ENCODE measurements at places on chromosomes 2 and 18.

DNA sequence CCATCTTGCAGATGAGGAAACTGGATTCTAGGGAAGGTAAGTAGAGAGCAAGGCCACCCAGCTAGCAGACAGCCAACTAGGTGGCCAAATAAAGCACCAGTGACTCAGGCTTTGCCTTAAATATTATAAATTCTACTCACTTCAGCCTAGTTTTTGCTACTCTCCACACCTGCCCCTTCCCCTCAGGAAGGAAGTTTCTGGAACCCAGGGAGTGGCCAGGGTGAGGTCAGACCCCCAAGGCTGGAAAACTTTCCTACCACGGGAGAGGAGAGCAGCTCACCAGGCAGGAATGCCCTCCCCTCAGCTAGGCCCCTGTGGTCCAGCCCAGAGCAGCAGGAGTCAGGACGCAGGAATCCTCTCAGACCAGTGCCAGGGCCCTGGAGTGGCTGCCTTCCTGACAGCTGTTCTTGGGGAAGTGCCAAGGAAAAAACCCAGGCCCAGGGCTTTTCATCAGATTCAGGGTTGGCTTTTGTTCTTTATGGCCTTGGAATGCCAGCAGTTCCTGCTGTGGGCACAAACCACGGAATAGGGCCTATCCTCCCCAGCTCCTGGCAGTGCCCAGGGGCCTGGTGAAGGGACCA is 5.1 kb upstream of the PAX8 start:
- DNase-seq = no peak

- DNase-seq = no peak
Measured at GRCh38 chr18:49697757-49698524, 115.4 kb downstream of the ACAA2 start.

DNA sequence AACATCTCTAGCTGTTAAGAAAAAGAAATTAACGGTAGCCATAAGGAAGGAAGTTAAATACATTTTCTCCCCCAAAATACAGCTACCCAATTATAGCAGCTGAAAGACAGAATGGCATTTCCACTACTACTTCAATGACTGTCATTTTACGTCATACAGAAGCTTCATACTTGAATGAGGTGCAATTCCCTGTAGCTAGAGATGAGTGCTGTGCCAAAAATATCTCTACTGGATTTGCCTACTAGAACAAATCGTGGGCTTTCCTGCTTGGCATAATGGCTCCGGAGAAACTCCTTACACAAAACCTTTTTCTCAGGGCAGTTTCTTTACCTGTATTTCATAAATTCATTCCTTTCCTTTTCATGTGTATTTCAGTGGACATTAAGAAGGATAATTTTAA is 36.3 kb upstream of the NRXN1 start:
- DNase-seq = no peak

DNA sequence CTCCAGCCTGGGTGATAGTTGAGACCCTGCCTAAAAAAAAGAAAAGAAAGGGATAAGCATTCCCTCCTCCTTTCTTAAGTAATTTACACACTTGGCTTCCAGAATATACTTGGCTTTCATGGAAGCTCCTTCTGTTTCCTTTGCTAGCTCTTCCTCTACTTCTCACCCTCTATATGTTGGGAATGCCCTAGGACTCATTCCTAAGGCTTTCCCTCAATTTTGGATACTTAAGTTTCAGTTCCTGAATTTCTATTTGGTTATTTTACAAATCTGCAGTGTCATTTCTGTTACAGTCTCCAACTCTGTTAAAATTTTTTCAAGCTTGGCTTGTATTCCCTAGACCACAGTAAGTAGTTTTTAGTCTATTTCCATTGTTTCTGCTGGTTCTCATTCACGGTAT is 23.6 kb downstream of the SP3 start:
- no peak for DNase-seq

DNA sequence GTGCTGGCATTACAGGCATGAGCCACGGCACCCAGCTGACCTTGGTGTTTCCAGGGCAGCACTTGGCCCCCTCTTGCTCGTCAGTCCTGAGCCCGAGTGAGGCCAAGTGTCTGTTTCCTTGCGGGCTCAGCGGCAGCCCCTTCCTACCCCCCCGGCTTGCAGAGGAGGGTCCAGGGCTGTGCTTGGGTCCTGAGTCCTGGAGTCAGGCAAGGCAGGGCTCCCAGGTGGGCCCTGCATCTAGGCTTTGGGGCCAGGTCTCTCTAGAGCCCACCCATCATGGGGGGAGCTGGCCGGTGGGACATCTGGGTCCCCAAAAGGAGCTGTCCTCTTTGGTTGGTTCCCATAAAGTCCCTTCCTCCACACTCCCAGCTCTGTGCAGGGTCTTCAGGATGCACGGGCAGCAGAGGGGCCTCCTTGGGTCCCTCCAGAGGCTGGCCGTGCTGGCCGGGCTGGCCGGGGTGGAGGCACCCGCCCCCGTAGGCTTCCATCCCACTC is 63.7 kb upstream of the HPCAL1 start:
- no peak for DNase-seq

DNA sequence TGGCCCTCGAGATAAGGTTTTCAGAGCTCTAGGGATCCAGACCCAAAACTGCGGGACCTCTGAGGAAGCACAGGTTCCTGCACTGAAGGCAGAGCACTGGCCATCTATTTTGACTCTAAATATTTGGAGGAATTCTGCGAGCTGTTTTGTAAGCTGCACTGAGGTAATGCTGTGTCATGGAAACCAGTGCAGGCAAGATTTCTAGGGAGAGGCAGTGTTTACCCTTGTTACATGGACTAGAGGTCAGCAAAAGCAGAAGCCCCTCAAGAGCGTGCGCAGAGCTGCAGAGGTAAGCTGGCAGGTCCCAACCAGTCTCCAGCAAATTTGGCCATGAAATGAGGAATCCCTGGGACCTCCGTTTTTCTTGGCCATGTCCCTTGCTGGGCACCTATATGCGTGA is 137.3 kb downstream of the RNF152 start:
- no peak for DNase-seq

DNA sequence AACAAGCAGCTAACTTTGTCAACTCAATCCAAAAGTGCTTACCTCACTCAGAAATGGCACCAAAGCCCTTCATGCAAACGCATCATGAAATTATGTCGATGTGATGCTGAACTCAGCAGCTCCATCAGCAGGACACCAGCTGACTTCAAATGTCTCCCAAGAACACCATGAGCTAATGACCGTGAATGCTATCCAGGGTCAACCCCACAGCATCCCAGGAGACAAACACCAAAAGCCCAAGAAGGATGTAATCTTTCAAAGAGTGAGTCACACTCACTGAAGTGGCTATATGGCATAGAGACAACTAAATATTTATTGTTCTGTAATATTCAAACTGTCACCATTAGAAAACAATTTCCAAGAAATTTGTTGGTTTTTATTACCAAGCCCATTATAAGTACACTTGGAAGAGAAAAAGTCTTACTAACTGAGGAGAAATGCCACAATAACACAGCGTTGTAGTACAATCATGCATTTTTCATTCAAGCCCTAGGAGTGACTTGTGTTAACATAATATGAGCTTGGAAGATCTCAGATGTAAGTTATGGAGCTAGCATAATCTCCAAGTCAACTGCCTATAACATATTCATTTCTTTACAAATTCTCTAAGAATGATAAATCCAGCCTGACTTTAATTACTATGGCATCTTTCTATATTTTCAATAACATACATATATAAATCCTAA is 165.0 kb upstream of the CCDC68 start:
- DNase-seq = no peak

GRCh38 chr2:141641462-141641861 is 489.4 kb downstream of the LRP1B start:
- no peak for DNase-seq

DNA sequence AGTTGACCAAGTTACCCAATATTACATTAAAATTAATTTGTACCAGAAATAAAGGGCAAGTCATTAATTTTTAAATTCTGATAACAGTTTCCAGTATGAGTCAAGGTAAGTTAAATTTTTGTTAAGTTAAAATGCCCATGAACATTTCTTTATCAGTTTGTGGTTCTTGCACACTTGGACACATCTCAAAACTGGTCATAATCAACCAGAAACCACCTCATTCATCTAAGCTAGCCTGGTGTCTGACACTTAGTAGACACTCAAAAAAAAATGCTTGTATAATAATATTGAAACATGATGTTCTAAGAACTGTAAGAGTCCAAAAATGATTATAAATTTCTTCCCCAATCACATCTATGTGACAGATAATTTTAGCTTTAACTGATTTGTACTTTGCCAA is 62.4 kb downstream of the SATB2 start:
- DNase-seq = no peak

GRCh38 chr18:51078026-51078425 is 48.0 kb downstream of the SMAD4 start:
- no peak for DNase-seq

GRCh38 chr18:45222180-45222579 is 393.1 kb upstream of the SLC14A2 start:
- no peak for DNase-seq

DNA sequence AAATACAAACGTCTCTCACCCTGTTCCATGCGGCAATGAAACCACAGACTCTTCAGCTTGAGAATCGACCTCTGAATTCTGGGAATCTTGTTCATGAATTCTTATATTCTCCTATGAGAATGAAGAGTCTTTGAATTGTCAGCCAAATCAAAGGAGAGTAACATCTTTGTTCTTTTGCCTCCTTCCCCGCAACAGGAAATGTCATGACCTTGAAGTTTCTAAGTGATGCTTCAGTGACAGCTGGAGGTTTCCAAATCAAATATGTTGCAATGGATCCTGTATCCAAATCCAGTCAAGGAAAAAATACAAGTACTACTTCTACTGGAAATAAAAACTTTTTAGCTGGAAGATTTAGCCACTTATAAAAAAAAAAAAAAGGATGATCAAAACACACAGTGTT is 21.8 kb downstream of the TNFAIP6 start:
- no peak for DNase-seq
